NCI-H1436 (cell line): ENCODE measurements at places on chromosomes 2 and 18.

DNA sequence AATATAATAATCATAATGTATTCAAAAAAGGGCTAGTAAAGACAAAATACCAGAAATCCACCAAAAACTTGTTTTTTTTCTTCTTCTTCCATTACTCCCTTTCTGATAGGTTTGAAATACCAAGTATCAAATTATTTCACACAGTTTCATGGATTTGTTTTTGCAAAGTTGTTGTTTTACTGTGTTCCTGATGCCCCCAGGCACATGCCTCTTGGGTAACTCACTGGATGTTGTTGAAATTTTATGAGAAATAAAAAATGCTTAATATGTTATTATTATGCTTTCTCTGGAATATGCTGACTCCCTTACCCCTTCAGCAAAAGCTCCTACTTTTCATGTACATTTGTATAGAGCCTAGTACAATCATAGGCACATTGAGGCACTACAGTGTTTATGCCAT, 419.6 kb downstream of the NRXN1 start:
- no peak for DNase-seq

DNA sequence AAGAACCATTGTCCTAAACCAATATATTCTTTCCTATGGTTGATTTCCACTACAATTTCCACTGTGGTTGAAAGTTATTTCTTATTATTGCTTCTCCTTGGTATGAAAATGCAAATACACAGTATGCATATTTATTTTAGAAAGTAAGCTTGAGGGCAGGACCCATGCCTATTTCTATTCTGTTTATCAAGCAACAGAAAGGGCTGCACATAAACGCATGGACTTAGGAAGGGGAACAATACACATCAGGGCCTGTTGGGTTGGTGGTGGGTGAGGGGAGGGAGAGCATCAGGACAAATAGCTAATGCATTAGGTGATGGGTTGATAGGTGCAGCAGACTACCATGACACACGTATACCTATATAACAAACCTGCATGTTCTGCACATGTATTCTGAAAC, 20.7 kb downstream of the SLC4A3 start:
- DNase-seq, result no peak

- no peak for DNase-seq
Observed at GRCh38 chr2:173831312-173832229, 133.6 kb downstream of the SP3 start.

GRCh38 chr2:127014630-127015029, 92.3 kb downstream of the BIN1 start:
- DNase-seq, result no peak

- no peak for DNase-seq
Observed at GRCh38 chr2:121129692-121130091, 155.3 kb downstream of the TFCP2L1 start.

DNA sequence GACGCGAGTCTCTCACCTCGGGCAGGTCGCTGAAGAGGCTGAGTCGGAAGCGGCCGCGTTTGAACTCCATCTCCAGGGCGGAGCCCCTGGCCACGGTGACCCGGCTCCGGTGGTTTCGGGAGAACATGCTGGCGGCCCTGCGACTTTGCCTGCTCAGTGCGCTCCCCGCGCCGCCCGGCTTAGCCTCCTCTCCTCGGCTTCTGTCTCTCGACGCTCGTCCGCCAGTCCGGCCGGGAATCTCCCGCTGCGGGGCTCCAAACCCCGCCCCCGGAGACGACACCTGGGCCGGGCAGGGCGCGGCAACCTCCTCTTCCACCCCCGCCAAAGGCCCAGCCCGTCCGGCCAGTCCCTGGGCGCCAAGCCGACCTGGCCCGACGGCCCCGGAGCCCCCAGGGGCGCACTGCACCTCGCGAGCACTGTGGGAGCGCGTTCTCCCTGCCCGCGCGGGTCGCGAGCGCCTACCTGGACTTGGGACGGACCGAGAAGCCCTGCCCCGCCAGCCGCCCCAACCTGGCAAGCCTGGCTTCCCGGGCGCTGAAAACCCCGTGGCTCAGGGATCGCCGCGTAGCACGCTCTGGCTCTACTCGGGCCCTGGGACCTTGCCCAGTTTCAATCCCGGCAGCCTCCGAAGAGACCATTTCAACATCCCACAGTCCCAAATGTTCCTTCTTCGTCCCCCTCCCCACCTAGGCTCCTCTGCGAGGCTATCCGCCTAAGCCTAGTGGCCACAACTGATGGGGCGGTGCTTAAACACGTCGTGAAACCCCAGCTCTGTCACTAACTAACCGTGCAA, at the start of gene RTKN:
RTKN (minus strand) TSS at position 248 of the 793 bp plus-strand sequence; CDS start at position 127, 121 bp downstream.
- DNase-seq, result no peak
